ENCODE measurements at places on chromosomes 6 and 20.

DNA sequence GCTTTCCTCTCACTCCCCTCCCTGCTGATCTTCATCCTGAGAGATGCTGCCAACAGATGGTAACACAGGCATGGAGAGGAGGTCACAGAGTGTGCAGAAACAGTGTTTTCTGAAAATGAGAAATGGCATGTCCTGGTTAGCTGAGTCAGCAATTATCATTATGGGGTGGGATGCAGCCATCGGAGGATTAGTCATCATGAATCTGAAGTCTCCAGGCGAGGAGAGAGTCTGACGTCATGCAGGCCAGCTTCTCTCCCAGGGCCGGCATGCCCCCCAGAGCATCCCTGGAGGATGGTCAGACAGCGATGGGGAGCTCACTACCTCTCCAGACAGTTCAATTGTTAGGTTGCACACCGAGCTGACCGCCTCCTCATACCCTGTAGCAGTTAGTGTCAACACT, 4.7 kb upstream of the GTSF1L start:
- DNase-seq = no peak

- DNase-seq = no peak
Measured at GRCh38 chr6:35463292-35463691, 4.9 kb upstream of the RPL10A start.

DNA sequence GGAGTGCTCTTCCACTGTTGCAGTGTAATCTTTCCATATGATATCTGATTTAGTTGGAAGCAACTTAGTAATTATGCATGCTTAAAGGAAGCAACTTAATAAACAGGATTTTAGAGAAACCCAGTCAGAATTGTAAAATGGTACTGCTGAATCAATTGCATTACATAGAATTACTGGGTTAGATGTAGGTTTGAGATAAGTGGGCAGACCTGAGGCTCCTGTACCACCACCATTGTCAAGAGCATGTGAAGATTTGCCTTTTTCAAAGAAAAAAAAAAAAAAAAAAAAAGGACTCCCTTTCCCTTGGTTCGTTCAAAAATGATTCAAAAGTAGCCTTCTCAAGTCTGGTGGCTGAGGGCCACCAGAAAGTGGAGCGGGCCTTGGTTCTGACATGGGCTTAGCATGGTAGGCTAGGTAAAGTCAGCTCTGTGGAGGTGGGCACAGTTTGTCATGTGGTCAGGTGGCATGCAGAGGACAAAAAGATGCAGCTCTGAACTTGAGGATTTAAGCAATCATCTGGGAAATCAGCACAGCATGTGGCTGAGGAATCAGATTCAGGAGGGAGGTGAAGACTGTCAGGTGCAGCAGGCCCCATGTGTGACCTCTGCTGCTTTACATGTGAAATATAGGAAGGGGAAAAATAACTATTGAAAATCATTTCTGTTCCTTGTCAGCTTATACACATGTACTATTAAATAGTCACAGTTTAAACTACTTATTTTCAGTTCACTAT, 32.4 kb downstream of the ARID1B start:
- no peak for DNase-seq

- DNase-seq = no peak
Measured at GRCh38 chr20:60210779-60211617, 252.8 kb downstream of the CDH26 start.

- no peak for DNase-seq
Measured at GRCh38 chr6:55916188-55916587, 40.8 kb upstream of the BMP5 start.

DNA sequence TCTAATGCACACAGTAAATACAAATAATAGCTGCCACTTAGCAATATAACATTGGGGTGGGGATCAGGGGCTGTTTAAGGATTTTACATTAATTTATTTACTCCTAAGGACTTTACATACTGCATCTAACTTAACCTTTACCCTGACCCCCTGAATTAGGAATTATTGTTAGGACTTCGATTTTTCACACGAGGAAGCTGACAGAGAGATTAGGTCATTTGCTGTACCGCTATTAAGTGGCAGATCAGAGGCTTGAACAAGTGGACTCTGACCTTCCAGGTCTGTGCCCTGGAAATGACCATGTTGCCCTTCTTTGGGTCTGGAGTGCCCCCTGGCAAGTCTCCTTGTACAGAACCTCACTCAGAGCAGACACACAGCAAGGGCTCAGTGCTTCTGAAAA, 5.2 kb upstream of the ELMO2 start:
- DNase-seq = no peak

GRCh38 chr6:19866173-19866984, 29.2 kb downstream of the ID4 start:
- peak; percentile 87 for DNase-seq

DNA sequence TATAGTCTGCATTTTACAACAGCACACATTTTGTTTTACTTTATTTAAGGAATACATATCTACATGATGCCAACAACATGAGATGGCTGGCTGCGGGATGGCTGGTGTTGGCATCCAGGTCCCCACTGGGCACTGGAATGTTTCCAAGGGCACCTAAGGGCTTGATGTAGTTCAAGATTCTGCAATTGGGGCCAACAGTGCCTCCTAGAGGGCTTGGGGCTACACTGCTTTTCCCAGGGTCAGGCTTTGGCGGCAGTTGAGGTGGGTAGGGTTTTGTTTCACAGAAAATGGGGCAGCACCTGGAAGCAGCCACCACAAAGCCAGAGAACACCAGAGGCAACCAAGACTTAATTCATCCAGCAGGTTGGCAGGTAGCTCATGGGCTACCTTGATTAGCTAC, 202.2 kb upstream of the PRND start:
- DNase-seq = no peak

- DNase-seq = no peak
Measured at GRCh38 chr6:158313989-158314388, 1.7 kb downstream of the TULP4 start.

DNA sequence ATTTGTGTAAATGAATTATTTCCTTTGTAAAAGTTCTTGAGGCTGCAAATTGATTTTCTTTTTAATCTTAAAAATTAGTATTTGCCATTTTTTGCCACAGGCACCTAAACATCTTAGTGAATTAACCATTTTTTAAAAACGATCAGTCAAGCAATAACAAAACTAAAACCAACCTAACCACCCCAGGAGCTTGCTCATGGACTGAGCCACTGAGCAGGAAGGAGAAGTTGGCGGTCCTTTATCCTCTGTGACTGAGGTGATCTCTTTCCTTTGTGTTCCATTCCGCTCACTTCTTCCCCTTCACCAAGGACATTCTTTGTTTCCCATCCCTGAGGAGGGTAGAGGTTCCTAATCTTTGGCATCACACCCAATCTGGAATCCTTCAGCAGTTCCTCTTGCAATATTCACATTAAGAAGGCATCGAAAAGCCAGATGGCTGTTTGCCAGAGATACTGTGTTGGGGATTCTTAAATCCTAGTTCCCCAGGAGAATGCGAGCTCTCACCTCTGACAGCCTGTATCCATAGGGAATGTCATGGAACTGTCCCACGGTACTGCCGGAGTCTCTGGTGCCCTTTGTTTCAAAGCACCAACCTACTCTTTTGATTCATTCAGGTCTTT, 30.5 kb downstream of the RPRD1B start:
- no peak for DNase-seq

DNA sequence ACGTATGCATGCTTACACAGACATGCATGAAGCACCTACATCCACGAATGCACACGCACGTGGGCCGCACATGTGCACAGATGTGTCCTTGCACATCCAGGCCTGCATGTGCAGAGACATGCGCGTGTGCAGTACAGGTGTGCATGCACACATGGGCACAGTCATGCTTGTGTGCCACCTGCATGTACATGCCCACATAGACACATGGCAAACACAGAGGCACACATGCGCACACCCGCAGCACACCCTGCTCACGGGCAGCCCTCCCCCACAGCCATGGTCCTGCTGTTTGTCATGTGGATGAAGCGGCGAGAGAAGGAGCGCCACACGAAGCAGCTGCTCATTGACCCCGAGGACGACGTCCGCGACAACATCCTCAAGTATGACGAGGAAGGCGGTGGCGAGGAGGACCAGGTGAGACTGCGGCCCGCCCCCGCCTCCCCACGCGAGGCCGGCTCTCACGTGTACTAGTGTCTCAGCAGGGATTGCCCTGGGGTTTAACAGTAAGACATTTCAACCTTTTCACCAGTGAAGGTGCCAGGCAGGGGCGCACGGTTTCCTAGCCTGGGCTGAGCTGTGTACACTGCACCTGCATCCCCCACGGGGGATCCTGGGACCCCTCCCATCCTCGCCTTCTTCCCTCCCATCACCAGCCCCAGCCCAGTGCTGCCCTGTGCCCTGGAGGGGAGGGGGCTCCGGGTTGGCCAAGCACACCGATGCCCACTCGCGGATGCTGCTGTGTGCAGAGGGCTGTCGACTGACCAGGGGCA, 132.8 kb downstream of the TAF4 start:
- DNase-seq = no peak

All from NCI-H1436 treated with DMSO at 0.1 percent for 48 hours (cell line).